ENCODE measurements at places on chromosomes 5 and 9.

DNA sequence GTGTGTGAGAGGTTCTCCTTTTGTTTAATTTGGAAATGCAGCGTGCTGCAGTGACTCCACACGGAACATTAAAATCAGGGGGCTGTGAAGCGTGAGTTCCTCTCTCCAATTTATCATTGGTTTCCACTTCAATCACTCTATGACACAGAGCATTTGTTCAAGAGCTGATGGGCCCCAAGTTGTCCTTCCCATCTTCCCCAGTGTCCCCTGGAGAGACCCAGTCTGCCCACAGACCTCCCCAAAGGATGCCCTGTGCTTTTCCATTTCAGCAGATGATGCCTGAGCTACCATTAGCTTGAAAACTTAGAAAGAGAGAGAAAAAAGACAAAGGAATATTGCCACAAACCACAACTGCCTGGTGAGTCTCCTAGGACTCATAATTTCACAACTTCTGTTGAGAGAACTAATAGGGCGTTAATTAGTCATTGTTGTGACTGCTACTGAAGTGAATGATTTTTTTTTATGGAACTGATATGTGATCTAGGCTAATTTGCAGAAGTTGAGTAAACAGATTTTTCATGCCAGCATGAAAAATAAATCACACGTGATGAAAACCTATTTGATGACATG lies 772.7 kb downstream of the SEMA5A start:
- DNase-seq, result no peak

DNA sequence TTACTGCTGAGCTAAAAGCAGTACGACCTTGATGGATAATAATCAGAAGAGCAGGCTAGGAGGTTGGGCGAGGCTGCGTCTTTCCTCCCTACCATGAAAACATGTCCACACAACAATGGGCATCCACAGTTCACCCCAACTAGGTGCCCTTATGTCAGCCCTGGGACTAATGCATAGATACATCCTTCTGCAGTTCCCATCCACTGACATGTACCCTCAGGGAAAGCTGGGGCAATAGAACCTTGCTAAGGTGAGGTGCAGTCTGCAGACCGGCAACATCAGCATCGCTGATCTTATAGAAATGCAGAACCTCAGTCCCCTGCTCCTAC lies 697 bp upstream of the PRUNE2 start:
- DNase-seq, result no peak

DNA sequence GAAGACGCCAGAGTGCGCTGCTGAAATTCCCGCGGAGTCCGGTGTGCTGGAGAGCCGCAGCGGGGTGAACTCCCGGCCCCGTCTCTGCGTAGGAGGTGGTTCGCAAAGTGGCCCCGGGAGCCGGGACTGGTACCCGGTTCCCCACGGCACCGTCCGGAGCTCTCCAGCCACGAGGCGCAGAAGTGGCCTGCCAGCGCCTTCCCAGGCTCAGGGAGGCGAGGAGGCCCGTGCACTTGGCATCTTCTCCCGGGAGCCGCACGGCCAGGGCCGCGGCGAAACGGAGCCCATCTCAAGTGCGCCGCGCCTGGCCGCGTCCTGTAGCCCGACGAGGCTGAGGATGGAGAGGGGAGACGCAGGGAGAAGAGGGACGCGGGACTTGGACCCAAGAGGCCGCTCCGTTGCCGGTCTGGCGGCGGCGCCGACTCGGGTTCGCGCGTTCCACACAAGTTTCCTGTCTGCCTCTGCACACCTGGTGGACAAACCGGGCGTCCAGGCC lies 1.1 kb upstream of the IRX1 start:
- DNase-seq, result no peak

- peak; percentile 70 for DNase-seq
Measured at GRCh38 chr9:20760246-20760891, 76.3 kb downstream of the FOCAD start.

DNA sequence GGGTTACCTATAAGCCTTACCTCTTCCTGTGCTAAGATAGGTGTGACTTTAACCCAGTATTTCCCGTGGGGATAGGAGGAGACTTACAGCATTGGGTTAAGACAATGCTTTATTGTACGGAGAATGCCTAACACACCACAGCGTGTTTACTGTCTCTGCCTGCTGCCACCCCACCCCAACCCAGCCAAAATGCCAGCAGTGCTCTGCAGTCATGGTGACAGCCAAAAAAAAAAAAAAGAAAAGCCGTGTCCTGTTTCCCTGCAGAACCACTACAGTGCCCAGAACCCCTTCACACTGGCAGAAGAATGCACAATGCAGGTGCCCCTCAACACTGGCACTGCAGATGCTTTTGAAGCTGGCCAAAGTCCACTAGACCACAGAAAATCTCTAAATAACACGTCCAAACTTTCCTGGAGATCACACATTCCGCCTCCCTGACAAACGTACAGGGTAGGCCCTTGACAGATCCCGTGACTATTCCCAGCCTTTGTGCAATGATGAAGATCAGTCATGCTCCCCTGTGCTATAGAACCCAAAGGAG lies 102.2 kb downstream of the SERINC5 start:
- DNase-seq, result no peak

GRCh38 chr5:139660105-139660922 lies 12.2 kb downstream of the CXXC5 start:
- DNase-seq, result peak; percentile 80

DNA sequence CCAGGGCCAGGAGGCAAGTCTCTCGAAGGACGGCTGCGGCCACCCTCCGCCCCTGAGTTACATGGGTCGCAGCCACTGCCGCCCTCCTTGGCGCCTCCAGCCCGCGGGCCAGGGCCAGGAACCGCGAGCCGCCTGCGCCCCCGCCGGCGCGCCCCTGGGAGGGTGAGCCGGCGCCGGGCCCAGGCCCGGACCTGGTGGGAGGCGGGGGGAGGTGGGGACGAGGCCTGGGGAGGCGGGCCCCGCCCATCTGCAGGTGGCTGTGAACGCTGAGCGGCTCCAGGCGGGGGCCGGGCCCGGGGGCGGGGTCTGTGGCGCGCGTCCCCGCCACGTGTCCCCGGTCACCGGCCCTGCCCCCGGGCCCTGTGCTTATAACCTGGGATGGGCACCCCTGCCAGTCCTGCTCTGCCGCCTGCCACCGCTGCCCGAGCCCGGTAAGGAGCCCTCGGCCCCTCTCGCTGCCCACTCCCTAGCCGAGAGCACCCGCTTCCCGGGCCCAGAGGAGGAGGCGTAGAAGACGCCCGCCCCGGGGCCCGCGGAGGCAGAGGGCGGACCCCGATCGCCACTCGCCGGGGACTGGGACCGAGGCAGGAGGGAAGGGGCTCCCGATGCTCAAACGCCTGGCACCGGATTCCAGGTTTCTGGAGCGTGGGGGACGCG lies at the start of gene ASS1:
ASS1 (plus strand) TSS at position 397 of the 657 bp plus-strand sequence. CDS start 7,268 bp downstream, outside the sequence.
- DNase-seq, result peak; percentile 37

DNA sequence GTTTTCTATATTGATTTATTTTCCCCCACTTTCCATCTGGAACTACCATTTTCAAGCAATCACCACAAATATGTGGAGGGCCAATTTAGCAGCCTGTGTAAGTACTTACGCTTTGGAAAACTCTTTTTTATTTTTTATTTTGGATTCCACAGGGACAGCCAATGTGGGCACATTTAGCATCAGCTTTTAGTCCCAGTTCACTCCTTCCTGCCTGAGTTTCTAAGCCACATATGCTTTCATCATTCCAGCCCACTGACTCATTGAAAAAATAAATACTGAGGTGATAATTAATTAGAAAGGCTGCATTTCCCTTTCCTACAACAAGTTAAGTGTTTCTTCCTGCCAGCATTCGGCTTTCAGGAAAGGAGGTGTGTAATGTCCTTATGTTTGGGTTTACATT lies 76.8 kb downstream of the TMEM167A start:
- DNase-seq, result no peak

- no peak for DNase-seq
Measured at GRCh38 chr5:140043508-140043872, 391 bp upstream of the NRG2 start.

DNA sequence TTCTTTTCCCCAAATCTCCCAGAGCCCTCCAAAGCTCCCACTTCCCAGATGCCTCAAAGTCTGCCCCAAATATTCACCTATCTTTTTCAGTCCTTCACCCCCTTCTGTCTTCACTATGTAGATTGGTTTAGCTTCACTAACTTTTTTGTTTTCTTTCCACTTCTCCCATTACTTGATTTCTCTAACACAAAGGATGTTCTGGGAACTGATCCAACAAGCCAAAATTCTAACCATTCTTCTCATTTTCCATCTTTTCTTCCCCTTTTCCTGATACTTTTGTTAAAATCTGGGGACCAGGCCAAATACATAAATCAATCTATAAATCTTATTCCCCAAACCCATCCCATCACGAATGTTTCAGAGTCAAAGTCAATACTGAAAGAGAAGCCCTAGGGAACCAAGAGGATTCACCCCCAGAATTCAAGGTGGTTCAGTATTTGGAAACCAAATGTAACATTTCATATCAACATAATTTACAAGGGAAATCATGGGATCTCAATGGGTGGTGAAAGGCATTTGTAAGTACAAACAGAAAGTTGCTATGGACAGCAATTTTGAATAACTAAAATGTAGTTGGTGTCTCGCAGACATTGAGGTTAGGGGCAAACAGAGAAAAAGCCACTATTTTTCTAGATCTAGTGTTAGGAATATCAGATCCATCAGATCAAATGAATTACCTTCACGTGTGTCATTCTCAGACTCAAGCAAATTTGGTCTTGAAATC lies 35.3 kb downstream of the APTX start:
- no peak for DNase-seq

GRCh38 chr5:139418793-139419192 lies 14.9 kb upstream of the SPATA24 start:
- DNase-seq, result no peak

DNA sequence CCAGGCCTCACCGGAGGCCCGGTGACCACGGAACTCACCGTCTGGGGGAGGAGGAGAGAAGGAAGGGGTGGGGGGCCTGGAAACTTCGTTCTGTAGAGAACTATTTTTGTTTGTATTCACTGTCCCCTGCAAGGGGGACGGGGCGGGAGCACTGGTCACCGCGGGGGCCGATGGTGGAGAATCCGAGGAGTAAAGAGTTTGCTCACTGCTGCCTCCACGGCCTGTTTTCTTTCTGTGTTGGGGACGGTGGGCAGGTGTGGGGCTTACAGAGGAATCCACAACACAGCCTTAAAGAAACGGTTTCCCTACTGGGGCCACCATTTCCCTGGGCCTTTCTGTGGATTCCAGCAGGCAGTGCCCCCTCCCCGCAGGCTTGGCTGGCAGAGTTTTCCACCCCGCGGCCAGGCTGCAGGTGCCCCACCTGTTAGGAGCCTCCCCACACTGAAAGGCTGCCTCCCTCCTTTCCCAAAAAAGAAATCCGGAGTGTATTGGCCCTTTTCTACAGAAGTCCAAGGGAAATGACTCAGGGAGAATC lies 80.8 kb downstream of the NTNG2 start:
- DNase-seq, result peak; percentile 25

GRCh38 chr9:134214766-134215419 lies 50.5 kb upstream of the RNU6ATAC start:
- DNase-seq, result no peak

DNA sequence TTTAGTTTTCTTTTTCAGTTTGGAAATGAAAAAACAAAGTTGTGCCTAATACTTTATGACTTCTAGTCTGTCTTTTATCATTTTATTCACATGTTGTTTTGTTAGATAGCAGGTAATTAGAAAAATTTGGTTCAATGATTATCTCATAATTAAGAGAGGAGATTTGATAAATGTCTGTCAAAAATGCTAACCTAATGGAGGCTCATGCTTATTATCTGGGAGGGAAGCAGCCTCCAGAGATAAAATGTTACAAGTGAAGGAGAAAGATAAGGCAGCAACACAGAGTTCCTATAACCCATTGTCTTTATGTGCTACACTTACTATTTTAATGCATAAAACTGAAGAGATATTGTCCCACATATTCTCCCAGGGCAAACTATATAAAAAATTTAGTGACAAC lies 53.5 kb downstream of the SLC27A6 start:
- peak; percentile 55 for DNase-seq

GRCh38 chr9:76883341-76883855 lies 22.5 kb downstream of the PRUNE2 start:
- no peak for DNase-seq

DNA sequence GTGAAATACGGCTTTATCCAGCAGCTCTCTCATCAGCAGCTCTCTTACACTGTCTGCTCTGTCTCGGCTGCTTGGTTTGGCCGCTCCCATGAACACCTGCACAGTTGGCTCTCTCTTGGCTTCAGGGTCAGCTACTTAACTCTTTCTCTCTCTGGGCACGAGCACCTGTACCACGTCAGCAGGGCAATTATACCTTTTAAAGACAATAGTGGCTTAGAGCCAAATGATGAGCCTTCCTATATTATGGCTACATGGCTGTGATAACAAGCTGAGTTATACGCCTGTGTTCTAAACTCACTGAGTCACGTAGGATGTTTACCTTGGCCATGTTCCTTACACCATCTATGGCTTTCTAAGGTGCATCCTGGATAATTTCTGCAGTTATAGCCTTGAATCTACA lies 69.2 kb upstream of the CTNND2 start:
- DNase-seq, result no peak

- no peak for DNase-seq
Measured at GRCh38 chr5:144089401-144090021, 80.9 kb downstream of the YIPF5 start.

DNA sequence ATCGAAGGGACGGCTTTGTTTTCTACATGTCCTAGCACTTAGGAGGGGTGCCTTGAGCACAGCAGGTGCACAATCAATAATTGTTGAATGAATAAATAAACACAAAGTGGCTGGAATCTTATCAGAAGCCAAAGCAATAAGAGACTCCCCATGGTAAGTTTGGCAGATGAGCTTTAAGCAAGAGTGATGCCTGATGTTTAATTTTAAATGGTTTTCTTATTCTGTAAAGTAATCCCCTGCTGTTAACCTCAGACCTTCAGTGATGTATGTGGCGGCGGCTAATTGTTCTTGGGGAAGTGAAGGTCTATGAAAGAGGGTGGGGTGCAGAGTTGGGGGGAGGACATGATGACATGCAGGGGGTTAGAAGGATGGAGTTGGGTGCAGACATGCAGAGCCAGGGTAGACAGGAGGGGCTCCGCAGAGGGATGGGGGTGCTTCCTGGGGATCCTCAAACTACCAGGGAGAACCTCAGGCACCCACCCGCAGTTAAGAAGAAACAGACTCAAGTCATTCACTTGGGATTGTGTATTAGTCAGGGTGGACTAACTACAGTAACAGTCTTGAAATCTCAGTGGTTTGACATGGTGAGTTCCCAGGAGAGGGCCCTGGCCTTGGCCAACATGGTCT lies 65.7 kb upstream of the SHB start:
- no peak for DNase-seq

- DNase-seq, result no peak
Measured at GRCh38 chr9:113919382-113919781, 43.3 kb downstream of the ZNF618 start.

- peak; percentile 85 for DNase-seq
Measured at GRCh38 chr9:134381671-134382516, 55.6 kb downstream of the RXRA start.
